Suprapubic skin (tissue), 4 donors: ENCODE measurements at places on chromosomes 13 and 19.

DNA sequence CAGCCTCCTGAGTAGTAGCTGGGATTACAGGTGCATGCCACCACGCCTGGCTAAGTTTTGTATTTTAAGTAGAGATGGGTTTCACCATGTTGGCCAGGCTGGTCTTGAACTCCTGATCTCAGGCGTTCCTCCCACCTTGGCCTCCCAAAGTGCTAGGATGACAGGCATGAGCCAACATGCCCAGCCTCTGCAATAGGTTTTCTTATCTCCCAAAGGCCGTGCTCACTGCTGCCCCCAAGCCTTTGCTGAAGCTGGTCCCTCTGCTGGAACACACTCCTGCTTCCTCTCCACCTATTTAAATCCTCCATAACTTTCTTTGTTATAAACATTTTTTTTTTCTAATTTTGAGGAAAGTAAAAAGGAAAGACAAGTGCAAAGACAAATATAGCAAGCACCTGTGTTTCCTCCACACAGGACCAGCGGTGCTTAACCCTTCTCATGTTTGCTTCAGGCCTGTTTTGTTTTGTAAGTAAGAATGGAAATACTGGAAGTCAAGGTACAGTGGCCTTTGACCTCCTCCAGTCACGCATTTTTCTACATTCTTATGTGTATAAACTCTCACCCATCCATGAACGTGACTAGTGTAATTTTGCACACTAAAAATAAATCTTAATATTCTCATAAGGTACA, 14.5 kb upstream of the TNFAIP8L1 start:
- DNase-seq = no peak
- H3K36me3 ChIP-seq = no peaks in the 10 kb centered on the region
- H3K4me1 ChIP-seq = no peaks in the 10 kb centered on the region
- peaks cover 25% of the 10 kb centered on the region for H3K27me3 ChIP-seq

DNA sequence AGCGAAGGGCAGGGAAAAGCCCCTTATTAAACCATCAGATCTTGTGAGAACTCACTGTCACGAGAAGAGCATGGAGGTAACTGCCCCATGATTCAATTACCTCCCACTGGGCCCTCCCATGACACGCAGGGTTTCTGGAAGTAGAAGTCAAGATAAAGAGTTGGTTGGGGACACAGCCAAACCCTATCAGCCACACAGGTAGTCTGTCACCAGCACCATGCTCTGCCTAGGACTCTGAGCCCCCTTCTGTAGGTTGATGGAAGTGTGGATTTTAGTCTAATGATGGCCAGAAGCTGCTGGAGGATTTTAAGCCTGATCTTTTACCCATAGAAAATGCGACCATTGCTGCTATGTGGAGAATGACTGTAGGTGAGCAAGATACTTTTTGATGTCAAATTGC, 60.8 kb downstream of the ARHGEF7 start:
- H3K36me3 ChIP-seq = no peaks in the 10 kb centered on the region
- H3K27me3 ChIP-seq = no peaks in the 10 kb centered on the region
- H3K4me3 ChIP-seq = no peak overlapping the region
- peaks cover 77% of the 10 kb centered on the region for H3K4me1 ChIP-seq
- no peak for DNase-seq
- H3K27ac ChIP-seq = no peak overlapping the region

- H3K36me3 ChIP-seq = no peaks in the 10 kb centered on the region
- no peaks in the 10 kb centered on the region for H3K4me1 ChIP-seq
- H3K27me3 ChIP-seq = no peaks in the 10 kb centered on the region
- H3K27ac ChIP-seq = no peak overlapping the region
- H3K4me3 ChIP-seq = no peak overlapping the region
- no peak for DNase-seq
Observed at GRCh38 chr13:38849315-38849714, 141.3 kb downstream of the STOML3 start.

DNA sequence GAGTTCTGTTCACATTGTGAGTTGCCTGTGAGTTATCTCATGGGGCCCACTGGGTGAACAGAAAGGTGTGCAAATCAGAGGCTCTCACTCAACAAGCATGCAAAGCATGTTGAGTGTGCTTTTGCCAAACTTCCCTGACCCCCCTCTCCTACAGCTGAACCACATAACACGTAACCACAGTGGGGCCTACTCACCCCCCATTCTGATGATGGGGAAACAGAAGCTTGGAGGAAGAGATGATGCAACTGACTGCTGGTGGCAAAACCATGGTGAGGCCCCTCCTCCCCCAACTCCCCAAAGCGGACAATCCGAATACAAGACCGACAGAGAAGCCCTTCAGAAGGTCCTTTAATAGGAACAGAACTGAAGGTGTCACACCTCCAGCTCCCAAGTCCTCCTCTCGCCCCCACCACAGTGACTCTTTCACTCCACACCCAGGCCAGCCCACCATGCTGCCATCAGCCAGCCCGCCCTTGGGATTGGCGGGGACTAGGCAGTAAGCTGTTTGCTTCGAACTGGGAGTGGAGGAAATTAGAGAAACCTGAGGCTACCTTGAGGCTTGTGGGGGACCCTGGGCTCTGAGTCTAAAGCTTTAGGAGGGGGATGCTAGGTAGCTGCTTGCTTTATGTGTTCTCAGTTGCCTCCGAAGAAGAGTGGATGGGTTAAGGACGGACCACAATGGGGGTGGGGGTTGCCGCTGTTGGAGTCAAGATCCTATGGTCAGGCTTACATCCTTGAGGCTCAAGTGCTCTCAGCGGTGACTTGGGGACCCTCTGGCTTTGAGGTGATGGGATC, 3.8 kb downstream of the ZNF784 start:
- DNase-seq = no peak
- peaks cover 16% of the 10 kb centered on the region for H3K4me1 ChIP-seq
- H3K27me3 ChIP-seq = no peaks in the 10 kb centered on the region
- H3K27ac ChIP-seq = no peak overlapping the region
